Non-pigmented ciliary epithelial cell (primary cell): ENCODE measurements at places on chromosomes 11 and 22.

- no peak for DNase-seq
These were observed 1.3 kb upstream of the RFPL2 start for GRCh38 chr22:32205974-32206773.

GRCh38 chr11:12184699-12185098 lies 74.3 kb downstream of the MICAL2 start:
- no peak for DNase-seq

DNA sequence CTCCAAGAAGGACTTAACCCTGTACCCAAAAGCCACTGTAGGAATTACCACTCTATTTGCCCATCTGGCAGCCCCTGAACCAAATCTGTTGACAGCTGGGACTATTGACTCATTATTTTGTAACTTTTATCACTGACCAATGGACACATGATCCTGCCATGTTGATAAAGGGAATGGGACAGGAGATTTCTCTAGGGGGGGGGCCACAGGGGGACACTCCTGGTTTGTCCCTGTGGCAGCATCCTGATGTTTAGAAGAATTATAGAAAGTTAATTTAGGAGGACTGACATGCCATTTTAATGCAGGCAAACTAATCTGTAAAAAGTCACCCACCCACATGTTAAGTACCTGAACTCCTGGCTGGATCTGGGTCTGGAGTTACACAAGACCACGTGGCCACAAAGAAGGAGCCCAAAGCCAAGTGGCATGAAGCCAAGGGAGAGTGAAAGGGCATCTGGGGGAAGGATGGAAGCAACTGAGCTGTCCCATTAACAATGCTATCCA lies 558.1 kb downstream of the ETS1 start:
- DNase-seq, result no peak

- no peak for DNase-seq
These were observed 1027.2 kb upstream of the CNTN5 start for GRCh38 chr11:97993562-97993961.

DNA sequence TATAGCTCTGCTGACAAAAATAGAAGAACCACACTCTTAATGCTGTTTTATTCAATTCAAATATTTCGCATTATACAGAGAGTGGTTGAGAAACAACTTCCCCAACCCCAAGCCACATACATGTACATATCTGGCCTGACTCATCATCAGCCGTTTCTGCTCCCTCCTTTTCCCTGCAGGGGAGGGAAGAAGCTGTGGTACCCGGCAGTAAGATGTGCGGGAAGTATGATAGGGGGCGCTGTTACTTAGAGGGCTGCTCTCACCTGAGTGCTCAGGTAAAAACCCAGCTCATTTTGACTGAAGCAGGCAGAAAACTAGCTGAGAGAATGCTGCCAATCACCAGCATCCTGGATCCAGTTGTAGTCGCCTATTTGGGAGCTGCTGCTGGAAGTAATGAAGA lies 85.5 kb downstream of the NELL1 start:
- no peak for DNase-seq

GRCh38 chr22:33167998-33168790 lies 110.0 kb upstream of the SYN3 start:
- no peak for DNase-seq

DNA sequence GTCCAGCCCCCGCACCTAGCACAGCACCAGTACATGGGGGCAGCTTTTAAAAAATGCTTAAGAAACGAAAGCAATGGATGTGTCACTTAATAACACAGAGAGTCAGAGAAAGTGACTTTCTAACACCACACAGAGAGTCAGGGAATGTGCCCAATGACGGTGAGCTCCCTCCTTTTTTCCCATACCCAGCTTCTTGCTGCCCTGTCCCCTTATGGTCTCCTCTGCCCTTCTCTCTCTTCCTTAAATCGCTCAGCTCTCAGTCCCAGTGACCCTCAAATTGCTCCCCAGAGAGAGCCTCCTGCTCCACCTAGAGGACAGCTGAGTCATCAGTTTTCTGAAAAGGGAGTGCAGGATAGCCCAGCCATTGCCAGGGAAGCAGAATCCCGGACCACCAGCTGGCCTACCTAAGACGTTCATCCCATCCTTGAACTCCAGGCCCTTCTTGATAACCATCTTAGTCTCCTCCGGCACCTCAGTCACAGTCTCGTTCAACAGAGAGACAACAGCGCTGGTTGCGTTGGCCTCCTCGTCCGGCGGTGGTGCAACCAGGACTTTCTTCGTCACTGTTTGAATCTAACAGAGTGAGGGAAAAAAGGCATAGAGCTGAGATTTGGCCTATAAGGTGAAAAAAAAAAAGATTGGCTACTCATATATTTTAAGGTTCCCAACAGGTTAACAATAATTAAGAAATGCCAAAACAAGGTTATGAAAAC lies 113.5 kb downstream of the SLC1A2 start:
- no peak for DNase-seq
